ENCODE measurements at places on chromosomes 3 and 15. TPM values are rescaled to one million over a fixed set of nuclear protein-coding genes. Genes with fewer than 3 reads are reported as not detected.

MINAR1 gene
- 0.51 TPM for total RNA-seq

SLC22A14 gene
- 0.17 TPM for total RNA-seq

DNA sequence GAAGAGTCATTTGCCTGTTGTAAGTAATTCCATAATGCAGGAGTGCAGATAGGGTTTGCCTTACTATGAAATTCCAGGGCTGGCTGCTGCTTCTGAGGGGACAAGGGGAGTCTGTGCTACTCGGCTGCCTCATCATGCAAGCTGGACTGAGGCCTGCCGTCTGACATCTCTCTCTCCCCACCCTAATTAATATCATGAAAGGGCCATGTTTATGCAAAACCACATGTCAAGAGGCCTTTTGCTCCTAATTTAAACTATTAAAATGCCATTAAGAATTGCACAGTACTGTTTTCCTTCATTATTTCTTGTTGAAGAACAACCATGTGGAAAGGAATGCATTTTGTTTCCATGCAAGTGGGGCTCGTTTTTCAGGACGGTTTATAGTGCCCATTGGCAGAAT, 26.3 kb downstream of the CHST2 start:
- DNase-seq = no peak

DNA sequence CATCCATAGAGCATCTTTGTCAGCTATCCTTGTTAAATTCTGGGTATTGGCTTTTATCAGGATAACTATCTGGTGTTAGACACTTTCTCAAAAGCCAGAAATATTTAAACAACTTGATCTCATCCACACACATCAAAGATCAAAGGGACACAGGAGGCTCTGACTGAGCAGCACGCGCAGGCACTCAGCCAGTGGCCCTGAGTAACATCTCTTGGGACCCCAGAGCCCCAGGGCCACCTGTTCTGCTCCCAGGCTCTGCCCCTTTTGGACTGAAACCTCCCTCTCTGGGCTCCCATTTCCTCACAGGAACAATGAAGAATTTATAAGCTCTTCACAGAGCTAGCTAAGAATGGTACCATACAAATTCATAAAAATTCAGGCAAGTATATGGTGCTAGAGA, 16.1 kb downstream of the ATP10A start:
- DNase-seq = no peak

DNA sequence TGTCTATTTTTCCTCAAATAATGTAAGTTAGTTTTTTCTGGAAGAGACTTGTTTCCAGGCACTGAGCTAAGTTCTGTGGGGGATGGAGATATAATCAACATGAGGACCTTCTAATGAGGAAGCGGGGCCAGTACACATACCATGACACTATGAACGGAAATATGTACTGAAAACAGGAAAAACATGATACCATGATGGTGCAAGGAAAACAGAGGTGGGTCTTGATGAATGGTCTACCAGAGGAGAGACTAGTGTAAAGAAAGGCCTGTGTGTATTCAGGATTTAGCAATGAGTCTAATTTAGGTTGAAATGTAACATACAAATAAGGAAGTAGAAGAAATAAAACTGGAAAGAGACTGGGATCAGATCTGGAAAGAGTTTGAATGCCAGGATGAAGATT, 38.9 kb upstream of the TPRG1 start:
- no peak for DNase-seq

- no peak for DNase-seq
Observed at GRCh38 chr3:32844914-32845313, 27.1 kb downstream of the TRIM71 start.

GRCh38 chr15:84836844-84837243, 19.7 kb downstream of the ALPK3 start:
- DNase-seq = no peak

- peak; percentile 80 for DNase-seq
Observed at GRCh38 chr15:59138243-59138642, 33.3 kb downstream of the CCNB2 start.

DNA sequence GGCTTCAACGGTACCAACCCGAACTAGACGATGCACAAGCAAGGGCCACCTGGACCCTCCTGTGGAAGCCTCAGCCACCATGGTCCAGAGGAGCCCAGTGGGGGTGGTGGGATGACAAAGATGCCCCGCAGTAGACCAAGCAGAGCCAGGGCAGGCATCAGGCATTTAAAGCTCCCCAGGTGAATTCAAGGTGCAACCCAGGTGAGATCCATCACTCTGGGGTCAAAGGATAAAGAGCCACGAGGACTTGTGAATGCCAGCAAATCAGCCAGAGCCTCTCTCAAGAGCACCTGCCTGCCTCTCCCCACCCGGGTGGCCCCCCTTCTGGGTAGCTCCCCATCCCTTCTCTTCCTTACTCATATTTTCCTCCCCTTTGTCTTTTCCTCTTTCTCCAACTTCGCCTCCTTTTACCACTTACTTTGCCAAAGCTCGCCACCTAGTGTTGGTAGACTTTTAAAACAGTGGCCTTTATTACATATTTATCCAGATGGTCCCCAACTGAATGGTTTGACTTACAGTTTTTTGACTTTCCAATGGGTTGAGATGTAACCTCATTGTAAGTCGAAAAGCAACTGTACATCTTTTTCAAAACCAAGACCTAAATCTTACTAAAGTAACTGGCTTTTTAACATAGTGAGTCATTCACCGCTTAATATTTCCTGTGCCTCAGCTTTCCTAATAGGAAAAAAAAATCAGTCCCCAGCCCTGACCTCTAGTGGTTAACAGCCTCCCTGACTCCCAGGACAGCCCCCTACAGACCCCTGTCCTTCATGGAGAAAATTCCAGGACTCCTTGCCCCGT, 18.8 kb downstream of the PLA2G4F start:
- peak; percentile 70 for DNase-seq

- DNase-seq = peak; percentile 28
Observed at GRCh38 chr3:66037986-66038369, 740 bp downstream of the MAGI1 start.
